ENCODE measurements at places on chromosomes 2 and 18.

DNA sequence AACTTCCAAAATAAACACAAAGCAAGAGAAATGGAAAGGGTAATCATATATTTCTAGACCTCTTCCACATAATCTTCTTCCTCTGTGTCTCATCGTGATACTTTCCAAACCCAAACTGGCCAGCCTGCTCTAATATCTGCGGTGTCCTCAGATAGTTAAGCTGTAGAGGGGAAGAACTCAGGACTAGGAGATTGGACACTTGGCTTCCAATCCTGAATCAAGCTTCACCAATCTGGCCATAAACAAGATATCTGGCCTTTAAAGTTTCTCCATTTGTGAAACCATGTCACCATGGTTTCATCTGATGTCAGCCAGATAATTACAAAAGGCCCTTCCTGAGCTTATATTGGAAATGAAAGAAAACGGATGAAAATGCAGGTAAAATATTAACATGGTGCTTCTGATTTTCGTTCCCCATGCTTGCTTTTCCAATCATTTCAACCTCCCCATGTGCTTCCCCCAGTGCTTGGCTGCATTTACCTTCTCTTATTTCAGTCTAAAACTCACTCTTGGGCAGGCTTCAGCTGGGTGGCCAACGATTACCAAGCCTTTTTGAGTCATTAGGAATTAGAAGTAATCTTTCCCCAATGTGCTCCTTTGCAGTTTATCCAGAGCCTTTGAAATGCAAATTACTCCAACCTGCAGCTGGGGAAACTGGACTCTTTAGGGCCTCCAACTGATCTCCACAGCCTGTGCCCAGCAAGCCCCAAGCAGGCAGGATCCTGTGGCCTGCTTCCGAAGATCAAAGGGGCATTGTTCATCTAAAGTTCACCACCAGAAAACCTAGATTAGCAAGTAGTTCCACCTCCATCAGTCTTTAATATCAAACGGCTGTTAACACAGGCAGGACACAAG is 44.5 kb upstream of the MYCN start:
- no peak for ATAC-seq

- no peak for ATAC-seq
Measured at GRCh38 chr2:192124571-192124970, 70.2 kb downstream of the TMEFF2 start.

GRCh38 chr2:102487761-102488462 is 14.9 kb downstream of the SLC9A4 start:
- ATAC-seq: no peak

GRCh38 chr2:185618625-185619024 is 120.0 kb upstream of the FSIP2 start:
- ATAC-seq: no peak

- ATAC-seq: no peak
Measured at GRCh38 chr2:79191081-79191480, 31.5 kb upstream of the REG3A start.

DNA sequence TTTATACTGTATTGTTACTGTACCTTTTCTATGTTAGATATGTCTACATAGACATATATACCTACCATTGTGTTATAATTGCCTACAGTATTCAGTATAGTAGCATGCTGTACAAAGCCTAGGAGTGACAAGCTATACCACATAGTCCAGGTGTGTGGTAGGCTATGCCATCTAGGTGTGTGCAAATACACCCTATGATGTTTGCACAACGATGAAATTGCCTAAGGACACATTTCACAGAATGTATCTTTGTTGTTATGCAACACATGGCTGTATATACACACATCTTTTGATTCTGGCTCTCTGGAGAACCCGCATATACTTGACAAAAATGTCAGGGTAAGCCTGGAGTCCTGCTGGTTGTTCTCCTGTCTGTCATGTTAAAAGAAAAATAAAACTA is 85.1 kb downstream of the BCL2L11 start:
- ATAC-seq: no peak

DNA sequence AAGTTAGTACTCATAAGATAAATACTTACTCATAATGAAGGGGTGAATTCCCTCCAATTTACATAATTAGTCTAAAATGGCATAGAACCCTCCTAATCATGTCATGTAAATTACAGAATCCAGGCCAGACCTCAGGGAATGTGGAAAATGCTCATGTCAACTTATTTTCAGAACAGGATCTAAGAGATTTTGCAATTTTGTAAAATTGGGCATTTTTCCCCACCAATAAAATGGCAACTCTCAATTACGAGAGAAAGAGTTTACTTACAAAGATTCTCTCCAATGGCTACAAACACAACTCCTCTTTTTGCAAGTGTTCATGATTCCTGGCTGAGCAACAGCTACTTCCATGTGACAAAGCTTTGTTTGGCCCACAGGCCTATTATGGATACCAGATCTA is 33.8 kb upstream of the SP5 start:
- no peak for ATAC-seq

DNA sequence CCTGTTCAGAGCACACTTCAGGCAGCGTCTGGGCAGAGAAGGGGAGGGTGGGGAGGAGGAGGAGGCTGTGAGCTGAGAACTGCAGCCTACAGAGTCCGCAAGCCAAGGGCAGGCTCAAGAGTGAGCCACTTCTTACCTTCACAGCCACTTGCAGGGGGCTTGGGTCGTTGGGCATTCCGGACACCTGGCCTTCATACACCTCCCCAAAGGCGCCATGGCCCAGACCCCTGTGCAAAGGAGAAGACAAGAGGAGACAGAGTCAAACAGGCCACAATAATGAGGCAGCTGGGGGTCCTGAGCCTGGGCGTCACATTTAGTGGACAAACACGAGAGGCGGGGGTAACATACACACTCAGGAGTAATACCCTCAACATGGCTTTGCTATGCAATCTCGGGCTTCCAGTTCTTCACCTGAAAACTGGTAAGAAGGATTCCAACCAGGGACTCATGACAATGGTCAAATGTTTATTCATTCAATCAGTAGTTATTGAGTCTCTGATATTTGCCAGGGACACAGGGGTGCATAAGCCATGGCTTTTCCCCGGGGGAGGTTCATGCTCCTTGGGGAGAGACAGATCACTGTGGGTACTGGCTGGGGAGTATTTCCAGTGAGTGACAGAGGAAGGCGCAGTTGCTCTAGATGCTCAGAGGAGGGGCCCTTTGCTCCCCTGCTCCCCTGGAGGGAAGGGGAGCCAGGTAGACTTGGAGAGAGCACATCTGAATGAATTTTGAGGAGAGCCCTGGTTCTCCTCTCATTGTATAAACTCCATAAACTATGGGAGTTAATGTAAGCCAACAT is 107.4 kb downstream of the CLIP4 start:
- ATAC-seq: no peak

- ATAC-seq: no peak
Measured at GRCh38 chr18:49656073-49656692, 94.3 kb downstream of the LIPG start.

DNA sequence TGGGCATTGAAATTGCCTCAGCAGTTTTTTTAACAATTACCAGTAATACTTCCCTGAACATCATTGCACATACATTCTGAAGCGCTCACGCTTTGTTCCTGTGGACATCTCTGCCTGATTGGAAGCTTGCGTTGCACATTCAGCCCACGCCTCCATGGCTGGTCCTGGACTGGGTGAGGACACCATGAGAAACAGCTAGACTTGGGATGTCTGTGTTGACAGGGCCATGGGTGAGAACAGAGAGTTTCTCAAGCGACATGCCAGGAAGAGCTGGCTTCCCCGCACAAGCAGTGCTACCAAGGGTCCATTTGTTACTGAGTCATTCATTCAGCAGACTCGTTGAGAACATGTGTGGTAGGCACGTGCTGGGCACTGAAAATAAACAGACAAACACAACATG is 166.3 kb downstream of the GBX2 start:
- ATAC-seq: no peak

GRCh38 chr18:78778651-78779050 is 201.0 kb upstream of the SALL3 start:
- ATAC-seq: no peak

GRCh38 chr2:40321822-40322221 is 130.1 kb downstream of the SLC8A1 start:
- no peak for ATAC-seq

DNA sequence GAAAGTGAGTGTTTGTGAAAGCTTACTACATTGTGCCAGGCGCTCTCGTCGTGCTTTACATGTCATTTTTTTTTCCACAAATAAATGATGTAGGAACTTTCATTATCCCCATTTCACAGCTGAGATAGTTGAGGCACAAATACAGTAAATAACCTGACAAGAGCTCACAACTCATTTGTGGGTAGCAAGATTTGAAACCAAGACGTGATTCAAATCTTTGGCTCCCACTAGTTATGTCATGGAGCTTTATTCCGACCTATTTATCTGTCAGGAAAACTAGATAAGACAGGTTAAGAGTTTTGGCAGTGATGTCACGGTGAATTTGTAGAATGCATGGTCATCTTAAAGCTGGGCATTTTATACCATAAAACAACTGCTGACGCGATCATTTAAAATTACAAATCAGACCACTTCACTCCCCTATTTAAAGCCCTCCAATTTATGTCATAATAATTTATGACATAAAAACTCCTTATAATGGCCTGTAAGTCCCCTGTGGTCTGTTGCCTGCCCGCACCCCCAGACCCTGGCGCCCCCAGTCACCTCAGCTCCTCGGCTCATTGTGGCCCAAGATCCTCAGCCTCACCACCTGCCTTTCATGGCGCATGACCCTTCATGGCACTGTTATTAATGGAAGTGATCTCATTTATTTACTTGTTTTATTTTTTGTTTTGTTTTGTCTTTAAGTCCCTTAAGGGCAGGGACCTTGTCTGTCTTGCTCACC is 678 bp upstream of the ZNF24 start:
- no peak for ATAC-seq

DNA sequence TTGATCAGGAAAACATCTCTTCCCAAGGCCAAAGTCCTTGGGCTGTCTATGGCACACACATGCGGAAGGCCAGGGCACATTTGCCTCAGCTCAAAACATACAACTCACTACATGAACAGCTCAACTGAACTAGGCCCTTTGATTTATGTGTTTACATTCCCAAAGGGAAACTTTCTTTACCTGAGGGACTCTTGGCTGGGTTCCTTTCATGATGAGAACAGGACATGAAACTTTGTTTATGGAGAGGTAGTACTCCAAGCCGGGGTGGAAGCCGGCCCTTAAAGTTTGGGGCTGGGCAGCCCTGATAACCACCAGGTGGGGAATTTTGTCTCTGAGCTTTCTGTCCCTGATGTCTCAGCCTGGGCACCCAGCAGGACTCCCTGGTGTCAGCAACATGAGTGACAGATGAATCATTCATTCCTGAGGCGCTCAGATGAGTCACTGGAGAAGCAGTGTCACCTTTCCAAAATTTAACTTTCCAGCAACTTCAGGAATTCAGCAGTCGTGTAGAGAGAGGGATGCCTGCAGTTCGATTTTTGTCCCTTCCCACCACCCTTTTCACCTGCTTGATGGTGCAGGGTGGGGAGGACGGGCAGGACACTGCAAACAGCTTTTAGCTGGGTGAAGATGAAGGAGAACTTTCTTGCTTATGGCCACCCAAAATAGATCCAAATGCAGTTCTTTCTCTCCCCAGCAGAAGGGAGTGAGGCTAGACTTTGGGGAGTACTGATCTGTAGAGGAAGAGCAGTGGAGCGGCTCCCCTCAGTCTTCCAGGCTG is 331.6 kb downstream of the DYSF start:
- ATAC-seq: no peak

- ATAC-seq: no peak
Measured at GRCh38 chr2:33804155-33804554, 205.1 kb upstream of the FAM98A start.

DNA sequence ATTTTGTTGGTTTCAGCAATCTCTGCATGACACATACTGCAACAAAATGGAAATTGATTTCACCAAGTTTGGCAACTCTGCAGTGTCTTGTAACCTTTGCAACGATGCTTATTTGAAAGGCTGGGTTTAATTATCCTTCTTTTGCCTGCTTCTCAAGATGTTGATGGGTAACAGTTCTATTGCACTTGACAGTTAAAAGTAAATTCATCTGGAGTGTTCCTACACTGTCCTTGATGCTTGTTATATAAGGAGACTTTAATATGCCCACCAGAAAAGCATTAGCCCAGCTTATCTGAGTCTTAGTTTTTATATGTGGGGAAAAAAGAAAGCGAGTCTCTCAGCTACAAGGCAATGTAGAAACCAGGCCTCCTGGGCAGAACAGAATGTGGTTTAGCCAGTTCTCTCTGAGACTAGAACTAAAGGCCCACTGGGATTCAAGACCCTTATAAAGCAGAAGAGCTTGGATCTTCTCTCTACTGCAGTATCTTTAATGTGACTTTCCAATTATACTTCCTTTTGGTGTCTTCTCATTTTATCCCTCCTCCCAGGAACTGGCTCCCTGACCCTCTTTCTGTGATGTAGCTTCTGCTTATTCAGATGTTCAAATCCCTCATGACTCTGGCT is 106.8 kb upstream of the LYPD6 start:
- no peak for ATAC-seq

Data from stimulated activated memory B cell treated with anti-CD40 and anti-IgM and Interleukin-4, amounts not matched to agents 10 μg/mL and 1 μg/mL and 100 μg/mL, for 72 hours (primary cell).